KBM-7 (cell line): ENCODE measurements at places on chromosomes 3 and 15.

DNA sequence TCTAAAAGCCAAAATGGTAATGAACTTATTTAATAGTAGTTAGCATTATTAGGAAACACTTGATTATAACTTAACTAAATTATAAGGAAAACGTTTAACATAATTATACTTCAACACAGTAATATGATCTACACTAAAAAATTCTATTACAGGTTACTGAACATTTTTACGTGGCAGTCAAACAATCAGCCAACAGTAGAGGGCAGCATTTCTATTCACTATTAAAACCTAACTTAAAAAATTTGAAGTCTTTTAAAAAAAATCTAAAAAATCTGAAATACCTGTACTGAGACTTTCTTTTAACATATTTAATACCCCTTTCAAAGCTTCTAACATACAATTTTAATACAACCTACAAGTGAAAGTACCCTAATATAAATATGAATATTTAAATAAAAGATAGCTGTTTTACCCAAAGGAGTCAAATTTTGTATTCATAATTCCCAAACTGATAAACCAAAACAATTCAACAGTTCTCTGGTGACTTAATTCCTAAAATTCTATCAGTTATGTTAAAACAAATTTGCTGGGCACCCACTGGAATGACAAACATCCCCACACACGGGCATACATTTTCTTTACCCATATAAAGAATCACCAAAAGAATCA is 41.5 kb downstream of the DLG1 start:
- DNase-seq: peak; percentile 70

GRCh38 chr3:72576563-72576962 is 271.7 kb downstream of the SHQ1 start:
- no peak for DNase-seq

GRCh38 chr3:141816958-141817357 is 53.8 kb downstream of the GRK7 start:
- DNase-seq: peak; percentile 28

DNA sequence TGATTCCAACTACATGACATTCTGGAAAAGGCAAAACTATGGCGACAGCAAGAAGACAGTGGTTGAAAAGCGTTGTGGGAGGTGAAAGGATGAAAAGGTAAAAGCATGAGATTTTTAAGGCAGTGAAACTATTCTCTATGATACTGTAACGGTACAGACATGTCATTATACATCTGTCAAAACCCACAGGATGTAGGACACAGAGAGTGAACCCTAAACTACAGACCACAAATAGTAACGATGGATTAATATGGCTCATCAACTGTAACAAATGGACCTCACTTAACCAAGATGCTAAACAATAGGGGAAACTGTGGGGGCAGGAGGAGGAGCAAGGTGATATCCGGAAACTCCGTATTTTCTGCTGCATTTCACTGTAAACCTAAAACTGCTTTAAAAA is 39.1 kb downstream of the MYO9A start:
- no peak for DNase-seq

- no peak for DNase-seq
Measured at GRCh38 chr3:54347933-54348332, 225.6 kb downstream of the CACNA2D3 start.

DNA sequence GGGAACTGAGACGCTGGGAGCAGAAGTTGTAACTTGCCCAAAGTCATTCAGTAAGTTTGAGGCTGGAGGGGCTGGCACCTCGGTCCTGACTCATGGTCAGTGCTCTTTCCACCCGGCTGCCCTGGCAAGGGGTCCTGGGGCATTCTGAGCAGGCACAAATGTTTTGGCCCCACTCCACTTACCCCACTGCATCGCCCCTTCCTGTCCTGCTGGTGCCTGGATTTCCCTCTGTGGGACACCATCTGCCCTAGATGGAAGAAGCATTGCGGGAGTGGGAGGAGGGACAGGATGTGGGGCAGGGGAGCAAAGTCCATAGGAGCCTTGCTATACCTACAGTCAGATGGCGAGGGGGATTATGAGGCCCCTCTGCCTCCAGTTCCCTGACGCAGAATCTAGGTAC is 4.5 kb downstream of the CORO2B start:
- DNase-seq: no peak

GRCh38 chr15:90774731-90775514 is 57.8 kb downstream of the BLM start:
- DNase-seq: no peak

- DNase-seq: peak; percentile 87
Measured at GRCh38 chr3:123618768-123619484, 34.1 kb upstream of the HACD2 start.

GRCh38 chr15:48974882-48975281 is 11.2 kb upstream of the SHC4 start:
- DNase-seq: no peak

DNA sequence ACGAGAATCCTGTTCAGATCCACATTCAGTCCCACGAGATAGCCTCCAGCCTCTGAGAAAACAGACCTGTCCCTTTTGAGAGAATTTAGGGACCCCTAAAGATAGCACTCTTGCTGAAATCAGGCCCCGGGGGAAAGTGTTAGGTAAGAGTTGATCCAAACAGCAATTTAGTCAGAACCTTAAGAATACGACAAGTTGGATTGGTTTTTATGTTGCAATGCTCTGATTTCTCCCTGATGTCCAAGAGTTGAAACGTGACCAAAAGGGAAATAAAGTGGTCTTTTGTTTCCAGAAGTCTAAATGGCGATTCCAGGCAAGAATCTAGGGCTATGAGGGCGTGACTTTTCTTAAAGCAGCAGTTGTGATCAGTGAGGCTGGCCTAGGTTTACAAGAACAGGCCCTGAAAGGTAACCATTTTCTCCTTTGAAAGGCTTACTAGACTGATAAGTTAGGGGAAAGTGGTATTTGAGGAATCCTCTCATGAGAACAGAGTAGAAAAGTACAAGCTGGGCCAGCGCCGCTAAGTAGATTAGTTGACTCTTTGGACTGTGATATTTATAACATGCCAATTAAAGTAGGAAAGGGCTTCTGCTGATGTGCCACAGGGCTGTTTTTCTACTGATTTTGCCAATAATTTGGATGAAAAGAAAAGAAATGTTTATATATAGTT is 4.9 kb downstream of the MAN2A2 start:
- DNase-seq: no peak

- no peak for DNase-seq
Measured at GRCh38 chr3:16800361-16800760, 84.4 kb upstream of the PLCL2 start.

DNA sequence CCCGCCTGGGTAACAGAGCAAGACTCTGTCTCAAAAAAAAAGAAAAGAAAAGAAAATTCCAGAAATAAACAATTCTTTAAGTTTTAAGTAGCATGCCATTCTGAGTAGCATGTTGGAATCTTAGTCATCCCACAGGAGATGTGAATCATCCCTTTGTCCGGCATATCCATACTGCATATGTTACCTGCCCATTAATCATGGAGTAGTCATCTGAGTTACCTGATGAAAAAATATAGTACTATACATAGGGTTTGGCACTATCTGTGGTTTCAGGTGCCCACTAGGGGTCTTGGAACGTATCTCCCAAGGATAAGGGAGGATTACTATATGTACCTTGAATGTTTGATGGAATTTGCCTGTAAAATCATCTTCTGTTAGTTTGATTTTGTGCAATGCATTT is 6.3 kb upstream of the CCR4 start:
- DNase-seq: peak; percentile 19

- DNase-seq: no peak
Measured at GRCh38 chr15:85607842-85608241, 186.9 kb downstream of the KLHL25 start.

- DNase-seq: peak; percentile 72
Measured at GRCh38 chr3:36911990-36912804, 32.7 kb downstream of the TRANK1 start.

DNA sequence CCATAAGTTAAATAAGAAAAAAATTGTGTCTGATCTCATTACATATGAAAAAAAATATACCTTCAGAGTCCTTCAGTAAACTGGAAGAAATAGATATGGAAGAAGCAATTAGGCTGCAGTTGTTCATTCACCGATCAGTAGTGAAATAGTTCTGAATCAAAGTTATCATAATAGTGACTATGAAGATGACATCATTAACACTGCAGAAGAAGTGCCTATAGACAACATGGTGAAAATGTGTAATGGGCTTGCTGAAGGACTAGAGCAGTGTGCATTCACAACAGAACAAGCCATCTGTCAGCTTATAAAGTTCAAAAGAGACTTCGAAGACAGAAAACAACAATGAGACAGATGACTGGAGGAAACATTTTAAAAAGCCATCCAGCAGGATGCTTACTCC is 144.5 kb downstream of the NAALADL2 start:
- no peak for DNase-seq

- DNase-seq: no peak
Measured at GRCh38 chr3:53815651-53816050, 30.6 kb downstream of the CHDH start.

DNA sequence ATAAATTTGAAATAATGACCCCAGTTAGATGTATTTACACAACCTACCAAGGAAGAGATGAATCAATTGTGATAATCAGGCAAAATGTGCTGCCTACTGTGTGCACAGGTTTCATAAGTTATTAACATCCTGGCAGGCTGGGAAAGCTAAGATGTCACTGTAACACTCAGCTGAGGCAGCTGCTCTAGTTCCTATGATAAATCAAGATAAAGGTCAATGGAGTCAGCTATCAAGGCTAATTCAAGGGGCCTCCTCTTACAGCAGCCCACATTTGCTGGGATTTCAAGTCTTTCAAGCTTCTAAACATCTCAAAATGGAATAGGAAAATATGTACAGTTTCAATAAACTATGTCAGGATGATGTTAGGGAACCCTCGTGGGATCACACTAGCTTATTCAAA is 70.7 kb upstream of the PYGO1 start:
- no peak for DNase-seq

DNA sequence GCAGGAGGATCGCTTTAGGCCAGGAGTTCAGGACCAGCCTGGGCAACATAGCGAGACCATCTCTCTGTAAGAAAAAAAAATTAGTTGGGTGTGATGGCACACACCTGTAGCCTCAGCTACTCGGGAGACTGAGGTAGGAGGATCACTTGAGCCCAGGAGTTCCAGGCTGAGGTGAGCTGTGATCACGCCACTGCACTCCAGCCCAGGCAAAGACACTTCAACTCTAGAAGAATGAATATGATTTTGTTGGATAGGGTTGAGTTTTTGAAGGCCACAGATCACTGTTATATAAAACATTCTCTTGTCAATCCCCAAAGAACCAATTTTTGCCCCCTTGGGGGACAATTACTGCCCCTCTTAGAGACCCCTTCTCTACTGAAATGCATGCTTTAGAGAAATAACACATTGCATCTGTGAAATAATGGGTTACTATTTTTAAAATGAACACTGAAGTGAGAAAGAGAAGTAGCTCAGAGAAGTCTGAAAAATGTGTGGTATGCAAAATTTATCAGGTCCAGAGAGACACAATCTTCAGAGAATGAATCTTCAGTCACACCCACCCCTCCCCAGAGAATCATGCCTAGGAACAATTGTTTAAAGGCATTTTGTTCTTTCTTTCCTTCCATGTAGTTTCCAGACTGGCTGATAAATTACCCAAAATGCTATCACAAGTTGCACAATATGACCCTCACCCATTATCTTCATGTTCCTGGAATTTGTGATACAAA is 42.7 kb downstream of the METTL6 start:
- DNase-seq: no peak

DNA sequence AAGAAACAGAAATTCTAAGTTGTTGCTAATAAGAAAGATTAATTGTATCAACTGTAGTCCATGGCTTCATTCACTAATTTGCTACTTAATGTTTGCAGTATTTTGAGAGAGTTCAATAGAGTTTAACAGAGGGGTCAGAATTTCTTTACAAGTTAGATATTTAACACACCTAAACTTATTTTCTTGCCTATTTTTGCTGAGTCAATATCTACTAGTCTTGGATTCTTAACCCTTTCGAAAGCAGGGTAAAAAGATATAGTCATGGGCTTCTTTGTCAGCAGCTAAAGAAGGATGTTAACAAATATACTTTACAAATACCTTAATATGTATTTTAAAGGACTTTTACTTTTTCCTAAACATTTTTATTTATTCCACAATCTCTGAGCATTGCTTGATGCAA is 155.6 kb downstream of the MDFIC2 start:
- no peak for DNase-seq

DNA sequence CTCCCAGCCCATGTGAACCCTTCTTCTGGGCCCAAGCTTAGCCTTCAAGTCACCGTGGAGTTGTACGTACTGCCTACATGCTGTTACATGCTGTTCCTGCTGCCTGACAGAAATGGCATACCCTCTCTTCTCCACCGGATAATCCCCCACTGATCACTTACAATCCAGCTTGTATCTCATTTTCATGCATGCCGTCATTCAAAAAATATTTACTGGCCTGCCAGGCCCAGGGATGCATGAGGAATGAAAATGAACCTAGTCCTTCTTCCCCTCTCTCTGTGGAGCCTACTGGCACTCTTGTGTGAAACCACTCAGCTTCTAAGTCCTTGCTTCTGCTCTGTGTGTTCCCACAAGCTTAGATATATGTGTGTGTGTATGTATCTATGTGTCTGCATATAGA is 60.6 kb downstream of the WNT5A start:
- no peak for DNase-seq

DNA sequence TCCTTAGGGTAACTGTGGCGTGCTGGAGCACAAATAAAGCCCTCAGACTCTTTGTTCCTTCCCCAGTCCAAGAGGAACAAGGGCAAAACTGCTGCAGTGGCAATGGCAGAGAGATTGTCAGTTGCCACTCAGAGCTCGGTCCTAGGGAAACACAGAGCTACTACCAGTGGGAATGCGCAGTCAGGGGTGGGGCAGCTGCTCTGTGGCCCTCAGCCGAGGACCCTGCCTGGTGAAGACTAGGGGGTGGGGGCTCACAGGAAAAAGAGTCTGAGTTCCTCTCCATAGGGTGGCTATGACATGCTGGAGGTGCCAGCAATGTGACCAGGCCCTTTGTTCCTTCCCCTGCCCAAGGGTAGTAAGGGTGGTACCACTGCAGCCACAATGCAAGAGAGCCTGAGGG is 43.8 kb downstream of the TMCO5A start:
- DNase-seq: no peak

DNA sequence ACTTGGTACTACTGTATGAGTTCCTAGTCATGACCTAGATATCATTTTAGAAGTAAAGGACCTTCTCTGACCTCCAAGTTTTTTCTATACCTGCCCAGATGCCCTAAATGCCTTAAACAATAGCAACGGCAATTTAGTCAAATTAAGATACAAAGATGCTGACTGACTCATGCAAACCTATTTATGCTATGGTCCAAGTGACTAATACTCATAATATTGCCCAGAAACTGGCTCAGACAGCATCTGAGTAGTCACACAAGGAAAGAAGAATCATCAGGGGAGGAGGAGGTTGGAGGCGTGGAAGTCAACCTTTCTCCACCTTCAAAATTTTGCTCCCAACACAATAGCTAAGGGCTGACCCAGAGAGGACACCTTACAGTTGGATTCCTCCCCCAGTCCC is 6.8 kb downstream of the FYCO1 start:
- DNase-seq: no peak

- no peak for DNase-seq
Measured at GRCh38 chr3:16060358-16060852, 114.1 kb upstream of the GALNT15 start.

DNA sequence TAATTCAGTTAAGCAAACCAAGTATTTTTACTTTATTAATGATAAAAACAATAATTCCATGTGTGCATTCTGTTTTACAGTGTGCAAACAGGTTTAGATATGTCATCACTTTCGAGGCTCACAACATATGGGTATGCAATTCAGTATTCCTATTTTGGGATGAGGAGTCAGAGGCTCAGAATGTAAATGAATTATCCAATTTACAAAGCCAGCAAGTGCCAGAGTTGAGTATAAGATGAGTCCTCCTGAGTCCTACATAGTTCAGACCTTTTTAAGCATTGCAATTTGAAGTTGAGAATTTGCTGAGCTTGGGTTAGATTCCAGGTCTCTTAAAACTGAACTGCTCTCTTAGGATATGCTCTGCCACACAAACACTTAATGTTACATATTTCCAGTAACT is 424.2 kb upstream of the ROBO2 start:
- no peak for DNase-seq
